ENCODE measurements at places on chromosomes 12 and 14. TPM values are rescaled to one million over a fixed set of nuclear protein-coding genes. Genes with fewer than 3 reads are reported as not detected.

The SLC2A14 gene
- polyA plus RNA-seq = 1.1 TPM

The FAIM2 gene
- polyA plus RNA-seq = 3.5 TPM

The GPR68 gene
- polyA plus RNA-seq = 0.46 TPM

The B3GNT4 gene
- polyA plus RNA-seq = 6.2 TPM

The PRIMA1 gene
- 1.7 TPM for polyA plus RNA-seq
